Germinal center (tissue), 1 donor: ENCODE measurements at places on chromosomes 4 and X.

DNA sequence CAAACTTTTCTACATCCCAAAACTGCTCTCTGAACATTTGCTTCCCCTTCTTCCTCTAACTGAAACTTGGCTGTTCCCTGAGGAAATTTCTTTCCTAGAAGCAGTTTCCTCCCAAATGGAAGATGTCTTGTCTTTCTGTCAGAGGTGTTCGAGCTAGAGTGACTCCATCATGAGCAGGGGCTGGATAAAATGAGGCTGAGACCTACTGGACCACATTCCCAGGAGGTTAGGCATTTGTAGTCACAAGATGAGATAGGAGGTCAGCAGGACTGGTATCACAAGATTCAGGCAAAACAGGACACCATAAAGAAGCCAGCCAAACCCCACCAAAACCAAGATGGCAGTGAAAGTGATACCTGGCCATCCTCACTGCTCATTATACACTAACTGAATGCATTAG lies 35.8 kb upstream of the PGRMC2 start:
- DNase-seq: no peak

GRCh38 chrX:149638860-149639259 lies 7.3 kb upstream of the TMEM185A start:
- no peak for DNase-seq

DNA sequence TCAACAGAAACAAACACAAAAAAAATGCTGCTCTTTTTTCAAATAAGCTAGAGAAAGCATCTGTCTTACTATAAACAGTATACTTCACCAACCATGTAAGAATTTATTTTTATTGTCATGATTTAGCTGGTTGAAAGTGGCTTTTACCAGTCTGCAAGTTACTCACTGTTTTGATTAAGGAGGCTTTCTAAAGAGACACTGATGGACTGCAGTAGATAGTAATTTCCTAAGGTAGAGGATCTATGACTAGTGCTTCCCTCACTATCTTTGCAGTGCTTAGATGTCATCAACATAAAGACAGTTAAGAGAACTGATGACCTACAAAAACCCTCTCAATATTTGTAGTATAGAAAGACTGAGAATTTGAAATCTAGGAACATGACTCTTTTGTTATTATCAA lies 846.2 kb upstream of the AGA start:
- no peak for DNase-seq

- DNase-seq: no peak
These were observed 68.2 kb downstream of the ENOX2 start for GRCh38 chrX:130834830-130835229.

- DNase-seq: no peak
These were observed 208.2 kb downstream of the APBB2 start for GRCh38 chr4:41006141-41006540.

DNA sequence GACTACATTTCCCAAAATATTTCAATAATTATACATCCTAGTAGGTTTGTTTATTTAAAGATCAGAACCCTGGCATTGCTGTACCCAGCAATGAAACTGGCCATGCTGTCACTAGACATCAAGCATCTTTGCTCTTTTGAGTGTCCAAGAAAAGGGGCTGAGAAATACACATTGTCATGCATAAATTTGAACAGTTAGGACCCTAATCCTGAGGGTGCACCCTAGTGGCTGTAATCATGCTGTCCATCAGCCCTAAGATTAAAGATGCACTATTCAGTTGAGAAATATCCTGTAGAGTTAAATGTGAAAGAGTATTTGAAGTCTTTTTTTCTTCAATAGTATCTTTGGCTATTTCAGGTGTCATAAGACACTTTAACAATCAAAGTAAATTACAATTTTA lies 108.8 kb downstream of the NFKB1 start:
- DNase-seq: no peak

DNA sequence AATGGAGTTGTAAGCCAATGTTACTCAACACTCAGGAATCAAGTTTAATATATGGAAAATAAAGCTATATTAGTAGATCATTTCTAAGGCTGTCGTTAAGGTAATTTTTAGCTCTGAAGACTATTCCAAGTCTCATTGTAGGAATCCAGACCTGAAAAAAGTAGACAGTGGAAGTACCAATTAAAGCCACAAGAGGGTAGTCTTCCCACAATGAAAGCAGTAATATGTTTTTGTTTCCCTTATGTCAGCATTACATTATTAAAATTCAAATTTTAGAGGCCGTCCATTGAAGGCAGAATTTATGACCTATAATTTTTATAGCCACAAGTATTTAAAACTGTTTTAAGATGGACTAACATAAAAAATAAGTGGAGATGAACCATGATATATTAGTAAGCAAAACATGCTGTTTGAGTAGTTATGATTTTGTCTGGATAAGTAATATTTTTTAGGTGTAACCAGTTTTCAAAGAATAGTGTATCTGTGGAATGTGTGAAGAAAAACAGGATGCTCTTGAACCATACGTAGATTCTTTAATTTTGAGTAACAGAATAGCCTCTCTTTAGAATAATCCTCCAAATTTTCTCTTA lies 372.6 kb upstream of the TECRL start:
- DNase-seq: no peak

DNA sequence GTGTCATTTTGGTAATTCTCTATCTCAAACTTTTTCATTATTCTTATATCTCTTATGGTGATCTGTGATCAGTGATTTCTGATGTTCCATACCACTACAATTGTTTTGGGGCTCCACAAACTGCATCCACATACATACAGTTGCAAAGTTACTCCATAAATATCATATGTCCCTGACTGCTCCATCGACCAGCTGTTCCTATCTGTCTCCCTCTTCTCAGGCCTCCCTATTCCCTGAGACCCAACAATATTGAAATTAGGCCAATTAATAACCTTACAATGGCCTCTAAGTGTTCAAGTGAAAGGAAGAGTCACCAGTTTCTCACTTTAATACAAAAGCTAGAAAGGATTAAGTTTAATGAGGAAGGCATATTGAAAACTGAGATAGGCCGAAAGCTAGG lies 108.7 kb downstream of the ANAPC10 start:
- no peak for DNase-seq

- no peak for DNase-seq
These were observed 29.2 kb downstream of the MAD2L1 start for GRCh38 chr4:120037411-120037810.

DNA sequence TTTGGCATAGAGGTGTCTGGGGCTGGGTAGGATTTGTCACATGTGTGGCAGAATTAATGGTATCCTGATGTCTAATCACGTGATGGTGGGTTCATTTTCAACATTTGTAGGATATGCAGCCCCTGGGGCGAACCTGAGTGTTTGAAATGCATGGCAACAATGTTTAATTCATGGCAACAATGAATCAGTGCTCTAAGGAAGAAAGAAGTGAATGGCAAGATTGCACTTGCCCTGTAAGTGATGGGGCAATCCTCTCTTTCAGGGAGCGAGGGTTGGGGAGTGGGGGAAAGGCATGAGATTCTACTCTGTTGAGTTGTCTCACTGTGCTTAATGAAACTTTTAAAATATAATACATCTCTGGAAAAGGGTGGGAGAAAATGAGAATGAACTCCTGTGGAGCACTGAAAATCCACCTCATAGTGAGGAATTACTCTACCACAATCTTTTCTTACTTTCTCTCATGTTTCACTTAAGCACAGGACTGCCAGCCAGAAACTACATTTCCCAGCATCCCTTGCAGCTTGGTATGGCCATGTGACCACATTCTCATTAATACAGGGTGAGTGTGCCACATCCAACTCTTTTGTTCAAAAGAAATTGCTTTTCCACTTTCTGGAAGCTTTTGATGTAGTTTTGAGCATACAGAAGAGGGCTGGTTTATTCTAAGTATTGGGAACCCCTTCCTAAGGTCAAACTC lies 64.0 kb upstream of the PGM2 start:
- peak; percentile 24 for DNase-seq

DNA sequence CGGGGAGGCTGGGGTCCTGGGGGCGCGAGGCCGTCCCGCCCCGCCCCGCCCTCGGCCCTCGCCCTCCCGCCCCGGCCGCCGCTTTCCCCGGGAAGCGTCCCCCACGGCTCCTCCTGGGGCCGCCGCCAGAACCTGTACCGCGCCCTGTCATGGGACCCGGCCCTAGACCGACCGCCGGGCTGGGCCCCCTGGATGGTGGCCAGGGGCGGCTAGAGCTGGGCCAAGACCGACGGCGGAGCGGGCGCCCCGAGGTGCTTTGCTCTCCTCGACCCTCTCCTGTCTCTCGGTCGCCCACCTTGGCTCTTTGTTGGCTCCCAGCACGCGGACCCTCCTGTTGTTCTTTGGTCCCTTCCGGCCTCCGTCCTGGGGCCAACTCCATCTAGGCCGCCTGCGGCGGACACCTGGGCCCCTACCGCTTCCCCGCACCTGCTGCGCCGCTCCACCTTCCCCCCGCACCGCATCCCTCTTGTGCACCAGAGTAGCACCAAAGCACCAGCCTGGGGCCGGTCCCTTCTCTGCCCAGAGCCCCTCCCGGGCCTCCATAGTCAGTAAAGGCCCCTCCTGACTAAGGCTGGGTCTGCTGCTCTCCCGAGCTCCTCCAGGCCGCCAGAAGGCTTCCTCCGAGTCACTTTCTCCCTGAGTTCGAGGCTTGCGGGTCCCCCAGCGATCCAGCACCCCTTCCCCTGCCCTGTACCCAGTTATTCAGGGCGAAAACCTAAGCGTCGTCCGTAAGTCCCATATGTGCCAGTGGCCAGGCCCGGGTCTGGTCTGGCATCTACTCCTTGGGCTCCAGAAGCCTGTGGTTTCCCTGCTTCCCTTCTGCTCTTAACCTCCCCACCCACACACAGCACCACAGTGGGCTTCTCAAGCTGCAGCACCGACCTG lies 587 bp downstream of the TACC3 start:
- DNase-seq: no peak

GRCh38 chr4:125016892-125017299 lies 297.9 kb upstream of the FAT4 start:
- no peak for DNase-seq

DNA sequence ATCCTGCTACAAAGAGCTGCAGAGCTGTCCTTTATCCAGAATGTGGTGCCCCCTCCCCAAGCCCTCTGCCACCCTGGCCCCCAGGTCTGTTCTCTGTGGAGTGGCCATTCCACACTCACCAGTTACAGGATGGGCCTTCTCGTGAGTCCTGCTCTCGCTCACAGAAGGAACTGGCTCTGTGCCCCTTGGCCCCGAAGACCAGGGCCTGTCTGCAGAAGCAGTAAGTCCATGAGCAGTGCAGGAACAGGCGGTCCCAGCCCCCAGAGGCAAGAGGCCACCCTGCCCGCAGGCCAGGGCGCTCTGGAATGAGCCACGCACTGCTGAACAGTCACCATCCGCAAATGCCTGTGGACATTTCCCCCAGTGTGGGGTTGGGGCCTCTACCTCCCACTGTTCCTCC lies 92.2 kb downstream of the DCTD start:
- DNase-seq: no peak

- DNase-seq: no peak
These were observed 176.3 kb downstream of the FAM13A start for GRCh38 chr4:88880501-88881226.

GRCh38 chr4:143701365-143701764 lies 890 bp upstream of the FREM3 start:
- DNase-seq: no peak

DNA sequence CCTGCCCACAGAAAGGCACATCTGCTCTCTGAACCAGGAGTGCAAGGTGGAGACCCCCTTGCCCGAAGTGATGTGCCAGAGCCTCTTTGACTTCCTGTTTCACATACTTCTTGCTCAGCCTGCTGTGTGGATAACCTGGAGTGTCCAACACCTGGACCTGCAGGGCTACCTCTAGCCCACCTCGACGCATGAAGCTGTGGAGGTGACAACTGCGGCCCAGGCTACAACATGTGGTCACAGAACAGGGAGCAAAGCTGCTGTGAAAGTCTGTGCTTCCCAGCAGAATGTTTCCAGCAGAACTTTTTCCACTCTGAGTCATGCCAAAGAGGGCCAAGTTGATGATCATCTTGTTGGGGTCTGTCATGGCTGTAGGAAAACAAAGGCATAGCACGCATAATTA lies 1.5 kb downstream of the GIMD1 start:
- DNase-seq: no peak

- DNase-seq: no peak
These were observed 8.9 kb upstream of the RUFY3 start for GRCh38 chr4:70712604-70713452.
